Sigmoid colon (tissue), 7 donors: ENCODE measurements at places on chromosomes 1 and 21. TPM values are rescaled to one million over a fixed set of nuclear protein-coding genes. Genes with fewer than 3 reads are reported as not detected.

DNA sequence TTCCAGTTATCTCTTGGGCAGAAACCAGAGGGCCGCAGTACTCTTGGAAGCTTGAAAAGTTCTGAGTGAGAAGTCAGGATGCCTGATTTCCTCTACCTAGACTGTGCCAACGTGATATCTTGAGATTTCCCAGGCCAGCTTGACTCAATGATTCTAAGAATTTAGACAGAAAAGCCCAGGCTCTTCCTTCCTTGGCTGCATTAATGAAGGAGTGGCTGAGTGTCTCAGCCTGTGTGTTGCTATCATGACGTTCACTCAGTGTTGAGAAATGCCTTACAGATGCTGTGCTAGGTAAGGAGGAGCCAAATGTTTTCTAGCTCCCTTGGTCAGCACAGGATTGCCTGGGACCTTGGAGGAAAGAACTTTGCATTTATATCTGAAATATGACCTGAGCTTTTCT, 454.1 kb upstream of the USP24 start:
- H3K4me1 ChIP-seq: no peaks in the 10 kb centered on the region
- no peaks in the 10 kb centered on the region for H3K27me3 ChIP-seq
- peak; percentile 67 for DNase-seq
- H3K4me3 ChIP-seq: no peak overlapping the region
- peak overlapping the region; percentile 48 for H3K27ac ChIP-seq

GRCh38 chr1:51924455-51924854, 45.9 kb upstream of the NRDC start:
- H3K4me1 ChIP-seq: no peaks in the 10 kb centered on the region
- no peak for DNase-seq
- no peak overlapping the region for H3K4me3 ChIP-seq
- H3K36me3 ChIP-seq: no peaks in the 10 kb centered on the region
- H3K27me3 ChIP-seq: no peaks in the 10 kb centered on the region

- DNase-seq: no peak
- H3K36me3 ChIP-seq: no peaks in the 10 kb centered on the region
- no peak overlapping the region for H3K27ac ChIP-seq
Measured at GRCh38 chr1:24003331-24003972, 23.3 kb upstream of the SRSF10 start.

DNA sequence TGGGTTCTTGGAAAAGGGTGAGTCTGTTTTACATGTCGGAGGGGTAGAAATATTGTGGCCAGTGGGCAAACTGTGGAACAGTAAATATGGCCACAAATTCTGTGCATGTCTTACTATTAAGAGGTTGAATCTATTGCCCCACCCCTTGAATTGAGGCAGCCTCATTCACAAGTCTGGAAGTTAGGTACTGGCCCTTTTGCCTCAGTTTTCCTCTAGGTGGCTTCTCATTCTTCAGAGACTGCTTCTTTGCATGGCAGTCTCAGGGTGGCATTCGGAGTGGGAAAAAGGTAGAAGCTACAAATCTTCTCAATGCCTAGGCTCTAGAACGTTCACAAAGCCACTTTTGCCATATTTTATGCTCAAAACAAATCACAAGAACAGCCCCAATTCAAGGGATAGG, 57.2 kb downstream of the SLC9C2 start:
- H3K27me3 ChIP-seq: no peaks in the 10 kb centered on the region
- H3K36me3 ChIP-seq: no peaks in the 10 kb centered on the region
- no peaks in the 10 kb centered on the region for H3K4me1 ChIP-seq
- no peak overlapping the region for H3K4me3 ChIP-seq
- H3K27ac ChIP-seq: no peak overlapping the region

Gene C1orf52
- total RNA-seq: 8.9 TPM

Gene SPRR5
- total RNA-seq: not detected
